Neural progenitor cell (in vitro differentiated cells): ENCODE measurements at places on chromosomes 3 and 15. TPM values are rescaled to one million over a fixed set of nuclear protein-coding genes. Genes with fewer than 3 reads are reported as not detected.
A peak's percentile ranks its signal among the peaks of the same experiment; 100 is the strongest.

DNA sequence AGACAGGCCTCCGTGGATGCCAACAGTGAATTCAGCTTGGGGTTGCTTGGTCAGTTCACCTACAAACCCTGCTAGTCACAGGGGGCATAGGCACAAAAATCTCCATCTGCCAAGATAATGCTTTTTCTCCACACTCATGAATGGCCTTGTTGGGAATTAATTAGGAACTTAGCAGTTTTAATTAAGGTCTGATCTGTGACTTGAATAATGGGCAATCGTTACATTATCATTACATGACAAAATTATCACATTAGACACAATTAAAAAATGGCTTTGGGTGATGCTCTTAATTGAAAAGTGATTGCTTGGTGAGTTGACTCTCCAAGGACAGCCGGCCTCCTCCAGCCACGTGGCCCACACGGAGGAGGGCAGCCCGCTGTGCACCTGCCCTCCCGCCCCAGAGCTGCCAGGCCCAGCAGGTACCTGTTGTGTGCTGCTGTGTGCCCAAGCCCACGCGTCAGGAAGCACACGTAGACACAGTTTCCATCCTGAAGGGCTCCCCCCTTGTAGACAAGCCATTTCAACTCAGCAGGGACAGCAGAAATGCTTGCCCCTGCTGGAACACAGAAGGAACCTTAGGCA, 274.2 kb downstream of the OCA2 start:
- DNase-seq, result no peak

DNA sequence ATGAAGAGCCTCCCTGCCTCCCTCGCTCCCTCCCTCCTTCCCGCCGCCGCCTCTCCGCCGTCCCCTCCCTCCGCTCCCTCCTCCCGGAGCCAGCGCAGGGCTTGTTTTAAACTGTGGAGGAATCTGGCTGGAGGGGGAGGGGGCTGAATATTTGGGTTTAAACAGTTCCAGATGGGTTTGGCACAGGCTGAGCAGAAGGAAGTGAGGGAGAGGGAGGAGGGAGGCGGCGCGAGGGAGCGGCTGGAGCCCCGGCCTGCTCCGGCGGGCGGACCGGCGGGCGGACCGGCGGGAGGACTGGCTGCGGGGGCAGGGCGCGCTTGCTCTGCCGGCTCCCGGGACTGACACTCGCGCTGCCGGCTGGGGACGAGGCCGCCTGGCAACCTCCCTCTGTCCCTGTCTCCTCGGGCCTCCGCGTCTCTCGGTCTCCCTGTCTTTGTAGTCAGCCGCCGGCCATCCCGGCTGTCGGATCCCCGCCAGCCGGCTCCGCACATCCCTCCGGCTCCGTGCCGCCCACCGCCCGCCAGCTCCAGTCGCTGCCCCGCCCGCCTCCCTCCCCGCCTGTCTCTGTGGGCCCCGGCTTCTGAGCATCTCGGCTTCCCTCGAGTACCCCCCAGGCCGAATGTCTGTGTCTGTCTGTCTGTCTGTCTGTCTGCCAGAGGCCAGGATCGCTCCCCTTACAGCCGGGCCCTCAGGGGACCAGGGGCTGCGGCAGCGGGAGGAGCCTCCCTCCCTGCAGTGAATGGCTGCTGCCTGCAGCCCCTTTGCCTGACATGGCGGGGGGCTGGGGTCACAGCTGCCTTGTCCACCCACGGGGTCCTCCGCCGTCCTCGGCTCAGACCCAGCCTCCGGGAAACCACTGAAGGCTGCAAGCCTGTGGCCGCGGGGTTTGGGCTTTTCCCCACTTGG, 7.6 kb downstream of the EPHB3 start:
- peak; percentile 72 for DNase-seq

ABI3BP gene
- not detected in 2 replicates for total RNA-seq

GRCh38 chr3:47024932-47025331, 45.5 kb downstream of the NBEAL2 start:
- no peak for DNase-seq

GOLGA8M gene
- not detected in 2 replicates for total RNA-seq

DNA sequence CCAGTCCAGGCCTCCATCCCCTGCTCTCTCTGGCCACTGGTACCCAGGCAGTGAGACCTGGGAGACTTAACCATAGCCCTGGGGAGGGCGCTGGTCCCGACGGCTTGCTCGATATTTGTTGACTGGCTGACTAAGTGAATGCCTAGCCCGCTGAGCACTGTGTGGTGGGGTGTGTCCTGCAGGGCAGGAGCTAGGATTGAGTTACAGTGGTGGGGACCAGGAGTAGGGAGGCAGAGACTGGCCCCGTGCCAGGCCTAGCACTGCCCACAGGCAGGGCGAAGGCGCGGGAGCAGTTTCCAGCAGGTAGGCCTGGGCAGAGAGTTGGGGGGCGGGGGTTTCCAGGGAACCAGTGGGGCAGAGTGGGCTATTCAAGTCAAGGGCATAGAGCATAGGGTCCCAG, at the start of gene VILL:
Gene VILL, plus strand, starts transcription at position 260 of the 400 bp plus-strand sequence. CDS start 2,887 bp downstream, outside the sequence.
- no peak for DNase-seq

DNA sequence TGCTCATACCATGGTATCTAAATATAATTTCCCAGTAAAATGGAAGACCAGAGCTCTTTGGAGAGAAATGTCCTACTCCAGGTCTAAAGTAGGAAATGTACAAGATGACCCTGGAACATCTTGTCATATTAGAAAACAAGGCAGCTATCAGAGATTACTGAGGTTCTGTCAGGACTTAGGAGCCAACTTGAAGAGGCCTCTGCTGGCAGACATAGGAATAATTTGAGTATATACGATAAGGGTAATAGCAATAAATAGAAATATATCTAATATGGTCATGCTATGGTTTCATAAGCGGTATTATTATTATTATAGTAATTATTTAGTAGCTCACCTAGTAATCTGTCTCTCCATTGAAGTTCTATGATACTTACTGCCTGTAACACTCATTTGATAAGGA, 224.2 kb downstream of the SOX2 start:
- no peak for DNase-seq

- no peak for DNase-seq
Observed at GRCh38 chr3:45317710-45318109, 70.7 kb upstream of the LARS2 start.

LZTFL1 gene
- 19.0 and 22.5 TPM in 2 replicates for total RNA-seq
